ENCODE measurements at places on chromosomes 12 and 14. TPM values are rescaled to one million over a fixed set of nuclear protein-coding genes. Genes with fewer than 3 reads are reported as not detected.
A peak's percentile ranks its signal among the peaks of the same experiment; 100 is the strongest.

TAS2R8 gene
- not detected for total RNA-seq

LTB4R2 gene
- total RNA-seq = 19.4 TPM

GPR84 gene
- total RNA-seq = 0.65 TPM

MDGA2 gene
- total RNA-seq = not detected

- no peak overlapping the region for H3K4me3 ChIP-seq
- DNase-seq = no peak
Measured at GRCh38 chr14:57275023-57275664, 6.4 kb downstream of the AP5M1 start.

DNA sequence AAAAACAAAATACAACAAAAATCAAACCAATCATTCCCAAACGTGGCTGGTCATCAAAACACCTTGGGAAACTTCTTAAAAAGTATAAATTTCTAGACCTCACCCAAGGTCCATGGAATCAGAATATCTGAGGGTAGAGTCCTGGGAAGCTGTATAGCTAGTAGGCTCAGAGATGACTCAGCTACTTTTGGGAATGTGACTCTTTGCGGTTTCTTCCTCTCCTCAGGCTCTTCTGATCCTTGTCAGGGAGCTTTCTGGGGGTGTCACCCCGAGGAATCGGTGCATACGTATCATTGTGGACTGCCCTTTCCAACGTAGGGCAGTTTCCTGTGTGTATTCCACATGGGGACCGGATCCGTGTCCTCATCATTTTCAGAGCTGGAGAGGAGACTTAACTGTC lies 14.8 kb downstream of the JDP2 start:
- H3K36me3 ChIP-seq = no peaks in the 10 kb centered on the region
- no peak overlapping the region for H3K4me3 ChIP-seq
- no peak for DNase-seq
- peaks cover 5% of the 10 kb centered on the region for H3K4me1 ChIP-seq
- no peak overlapping the region for H3K27ac ChIP-seq

DNA sequence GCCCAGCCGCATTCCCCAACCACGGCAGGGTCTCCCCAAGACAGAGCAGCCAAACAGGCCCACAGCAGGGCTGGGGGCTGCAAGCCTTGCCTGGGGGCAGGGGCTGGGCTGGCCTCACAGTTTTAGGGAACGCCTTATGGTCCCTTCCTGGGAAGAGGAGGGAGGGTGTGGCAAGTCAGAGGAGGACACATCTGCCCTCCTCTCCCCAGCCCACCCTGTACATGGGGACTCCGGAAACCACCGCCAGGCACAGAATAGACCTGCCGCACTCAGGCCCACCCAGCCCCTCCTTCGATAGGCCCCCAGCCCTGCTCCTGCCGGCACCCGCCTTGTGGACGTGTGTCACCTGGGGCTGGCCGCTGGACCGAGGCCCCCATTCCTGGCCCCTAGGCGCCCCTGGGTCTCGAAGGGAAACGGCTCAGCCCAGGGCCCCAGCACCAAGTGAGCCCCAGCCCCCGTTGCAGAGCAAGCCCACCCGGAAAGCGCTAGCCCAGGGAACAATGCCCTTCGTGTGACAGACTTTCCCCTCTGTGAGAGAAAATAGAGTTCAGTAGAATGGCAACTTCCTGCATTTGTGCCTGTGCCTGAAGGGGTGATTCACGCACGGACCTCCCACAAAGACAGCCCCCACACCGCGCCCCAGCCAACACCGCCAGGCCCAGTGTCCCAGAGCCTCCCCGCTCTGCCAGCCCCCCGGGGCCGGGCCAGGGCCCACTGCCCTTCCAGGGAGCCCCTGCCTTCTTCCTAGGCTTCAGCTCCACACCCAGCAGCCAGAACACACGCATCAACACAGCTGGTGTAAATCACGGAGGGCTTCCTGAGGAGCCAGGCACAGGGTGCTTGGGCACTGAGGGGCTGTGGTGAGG lies 12.0 kb upstream of the NUDT14 start:
- peaks cover 17% of the 10 kb centered on the region for H3K27me3 ChIP-seq
- DNase-seq = peak; percentile 57
- peaks cover 22% of the 10 kb centered on the region for H3K4me1 ChIP-seq
- H3K4me3 ChIP-seq = peak overlapping the region; percentile 32
- H3K27ac ChIP-seq = peak overlapping the region; percentile 73
- peaks cover 2% of the 10 kb centered on the region for H3K36me3 ChIP-seq

- peak; percentile 64 for DNase-seq
- H3K27me3 ChIP-seq = peaks cover 42% of the 10 kb centered on the region
- H3K36me3 ChIP-seq = no peaks in the 10 kb centered on the region
- H3K4me1 ChIP-seq = peaks cover 10% of the 10 kb centered on the region
- H3K27ac ChIP-seq = no peak overlapping the region
Measured at GRCh38 chr12:30822385-30823155, 67.8 kb upstream of the CAPRIN2 start.

- peaks cover 52% of the 10 kb centered on the region for H3K4me1 ChIP-seq
- H3K27me3 ChIP-seq = no peaks in the 10 kb centered on the region
- peak overlapping the region; percentile 97 for H3K4me3 ChIP-seq
- peak overlapping the region; percentile 95 for H3K27ac ChIP-seq
Measured at GRCh38 chr12:118061873-118062843, 1.2 kb upstream of the WSB2 start.

DNA sequence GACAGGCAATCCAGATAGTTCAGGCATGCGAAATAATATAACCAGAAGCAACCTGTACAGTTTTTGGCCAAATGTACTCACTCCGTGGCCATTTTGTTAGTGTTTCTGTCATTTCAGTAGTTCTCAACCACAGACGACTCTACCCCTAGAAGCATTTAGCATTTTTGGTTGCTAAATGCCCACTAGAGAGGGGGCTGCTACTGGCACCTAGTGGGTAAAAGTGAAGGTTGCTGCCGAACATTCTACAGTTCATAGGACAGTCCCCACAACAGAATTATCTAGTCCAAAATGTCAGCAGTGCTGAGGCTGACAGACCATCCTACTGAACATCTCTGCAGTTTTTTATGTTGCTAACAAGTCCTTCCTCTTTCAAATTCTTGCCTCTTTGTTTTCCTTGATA lies 107.4 kb downstream of the TSHR start:
- DNase-seq = no peak
- H3K27ac ChIP-seq = no peak overlapping the region
- peaks cover 2% of the 10 kb centered on the region for H3K27me3 ChIP-seq

DNA sequence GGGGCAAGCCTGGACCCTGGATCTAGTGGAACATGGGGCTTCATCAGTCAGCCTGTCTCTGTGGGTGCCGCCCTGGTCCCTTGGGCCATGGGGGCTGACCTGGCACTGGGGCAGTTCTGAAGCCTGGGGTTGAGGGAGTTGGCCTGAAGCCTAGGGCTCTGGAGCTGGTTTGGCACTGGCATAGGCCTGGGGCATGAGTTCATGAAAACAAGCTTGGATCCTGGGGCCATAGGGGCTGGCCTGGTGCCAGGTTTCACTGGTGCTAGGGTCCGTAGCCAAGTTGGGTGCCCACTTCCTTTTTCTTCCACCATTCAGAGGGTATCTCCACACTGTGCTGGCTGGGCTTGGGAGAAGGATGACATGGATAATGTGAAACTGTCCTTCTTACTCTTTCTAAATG lies 26.6 kb upstream of the ANO4 start:
- H3K27ac ChIP-seq = no peak overlapping the region
- no peaks in the 10 kb centered on the region for H3K27me3 ChIP-seq
- H3K4me1 ChIP-seq = no peaks in the 10 kb centered on the region
- no peak for DNase-seq
- H3K36me3 ChIP-seq = no peaks in the 10 kb centered on the region
- H3K4me3 ChIP-seq = no peak overlapping the region

GRCh38 chr12:2575245-2575644 lies 219.5 kb upstream of the FKBP4 start:
- DNase-seq = no peak
- peaks cover 36% of the 10 kb centered on the region for H3K27me3 ChIP-seq
- H3K4me1 ChIP-seq = no peaks in the 10 kb centered on the region
- H3K4me3 ChIP-seq = no peak overlapping the region

DNA sequence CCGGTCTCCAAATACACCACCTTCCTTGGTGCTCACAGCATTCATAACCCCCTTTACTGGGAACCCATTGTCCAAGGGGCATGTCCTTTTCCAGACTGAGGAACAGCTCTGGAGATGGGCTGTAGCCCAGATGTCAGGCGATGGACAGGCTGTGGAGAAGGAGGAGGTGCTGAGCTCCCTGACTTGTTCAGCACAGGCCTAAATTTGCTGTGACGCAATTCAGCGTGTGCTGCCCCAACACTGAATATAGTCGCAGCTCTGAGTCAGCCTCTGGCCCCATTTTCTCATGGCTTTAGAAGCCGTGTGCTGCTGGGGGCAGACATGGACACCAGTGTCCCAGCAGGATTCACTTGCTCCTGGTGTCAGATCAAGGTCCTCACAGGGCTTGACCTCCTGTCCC lies 269.1 kb downstream of the EMP1 start:
- H3K27me3 ChIP-seq = peaks cover 4% of the 10 kb centered on the region
- no peak overlapping the region for H3K27ac ChIP-seq
- H3K4me1 ChIP-seq = no peaks in the 10 kb centered on the region
- H3K4me3 ChIP-seq = no peak overlapping the region

DNA sequence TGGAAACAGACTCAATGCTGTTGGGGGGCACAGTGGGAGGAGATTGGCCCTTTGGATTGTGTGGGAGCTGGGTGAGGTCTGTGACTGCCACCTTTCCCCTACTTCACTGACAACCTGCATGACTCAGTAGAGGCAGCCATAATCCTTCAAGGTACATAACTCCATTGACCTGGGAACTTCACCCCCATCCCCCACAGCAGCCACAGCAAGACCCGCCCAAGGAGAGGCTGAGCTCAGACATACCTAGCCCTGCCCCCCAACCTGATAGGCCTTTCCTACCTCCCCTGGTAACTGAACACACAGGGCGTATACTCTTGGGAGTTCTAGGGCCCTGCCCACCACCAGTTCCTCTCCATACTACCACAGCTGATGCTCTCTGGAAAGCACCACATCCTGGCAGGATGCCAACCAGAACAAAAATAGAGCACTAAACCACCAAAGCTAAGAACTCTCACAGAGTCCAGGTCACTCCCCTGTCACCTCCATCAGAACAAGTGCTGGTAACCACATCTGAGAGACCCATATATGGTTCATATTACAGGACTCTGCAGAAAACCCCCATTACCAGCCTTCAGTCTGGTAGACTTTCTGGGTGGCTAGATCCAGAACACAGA lies 703.9 kb downstream of the FSCB start:
- H3K27ac ChIP-seq = no peak overlapping the region
- H3K4me3 ChIP-seq = no peak overlapping the region
- H3K27me3 ChIP-seq = no peaks in the 10 kb centered on the region
- no peak for DNase-seq

DNA sequence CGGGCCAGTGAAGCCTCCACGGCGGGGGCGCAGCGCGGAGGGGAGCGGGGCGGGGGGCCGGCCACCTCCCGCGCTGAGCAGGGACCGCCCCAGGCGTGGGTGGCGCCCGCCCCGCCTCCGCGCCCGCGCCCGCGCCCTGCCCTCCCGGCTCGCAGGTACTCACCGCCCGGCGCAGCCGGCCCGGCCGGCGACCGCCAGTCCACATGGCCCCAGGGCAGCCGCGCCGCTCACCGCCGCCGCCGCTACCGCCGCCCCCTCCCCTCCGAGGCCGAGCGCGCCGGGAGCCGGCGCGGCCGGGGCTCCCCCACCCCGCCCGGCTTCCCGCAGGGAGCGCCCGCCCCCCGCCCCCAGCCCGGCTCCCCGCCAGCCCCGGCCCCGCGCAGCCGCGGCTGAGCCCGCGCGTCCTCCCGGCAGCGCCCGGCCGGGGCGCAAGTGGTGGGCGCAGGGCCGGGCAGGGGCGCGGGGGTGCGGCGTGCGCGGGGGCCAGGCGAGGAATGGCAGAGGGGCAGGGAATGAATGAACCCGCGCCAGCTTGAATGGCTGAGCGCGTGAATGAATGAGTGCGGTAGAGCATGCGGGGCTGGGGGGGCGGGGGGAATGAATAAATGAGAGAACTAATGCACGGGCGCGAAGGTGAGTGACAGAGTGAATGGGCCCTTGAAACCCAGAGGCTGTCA lies at the start of gene BEGAIN:
Gene BEGAIN, minus strand, starts transcription at position 332 of the 677 bp plus-strand sequence. Its CDS starts 127 bp downstream, at position 205.
- H3K4me1 ChIP-seq = peaks cover 6% of the 10 kb centered on the region
- H3K27ac ChIP-seq = no peak within 1 kb of the TSS
- H3K36me3 ChIP-seq = no peaks in the 10 kb centered on the region
- peak within 1 kb of the TSS; percentile 70 for H3K4me3 ChIP-seq
- peaks cover 18% of the 10 kb centered on the region for H3K27me3 ChIP-seq

DNA sequence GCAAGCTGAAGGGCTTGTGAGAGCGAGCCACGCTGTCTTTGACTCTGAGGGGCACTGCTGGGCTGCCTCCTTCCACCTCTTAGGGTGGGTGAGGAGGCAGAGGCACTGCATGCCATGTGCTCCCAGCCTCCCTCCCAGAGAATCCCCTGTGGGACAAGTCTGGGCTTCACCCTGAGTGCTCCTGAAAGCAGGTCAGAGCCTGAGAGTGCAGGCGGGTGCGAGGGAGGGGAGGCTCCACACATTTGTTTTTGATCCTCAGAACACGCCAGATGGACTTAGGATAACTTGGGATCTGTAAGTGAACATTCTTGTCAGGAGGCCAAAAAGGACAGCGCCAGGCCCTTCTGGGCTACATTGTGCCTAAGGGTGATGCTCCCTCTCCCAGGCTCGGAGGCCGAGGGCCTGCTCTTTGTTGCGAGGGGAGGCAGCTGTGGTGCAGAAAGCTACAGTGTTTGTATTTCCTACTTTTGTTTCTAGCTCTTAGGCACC lies 155.4 kb downstream of the TMX1 start:
- H3K27ac ChIP-seq = no peak overlapping the region
- H3K4me3 ChIP-seq = no peak overlapping the region
- DNase-seq = no peak

DNA sequence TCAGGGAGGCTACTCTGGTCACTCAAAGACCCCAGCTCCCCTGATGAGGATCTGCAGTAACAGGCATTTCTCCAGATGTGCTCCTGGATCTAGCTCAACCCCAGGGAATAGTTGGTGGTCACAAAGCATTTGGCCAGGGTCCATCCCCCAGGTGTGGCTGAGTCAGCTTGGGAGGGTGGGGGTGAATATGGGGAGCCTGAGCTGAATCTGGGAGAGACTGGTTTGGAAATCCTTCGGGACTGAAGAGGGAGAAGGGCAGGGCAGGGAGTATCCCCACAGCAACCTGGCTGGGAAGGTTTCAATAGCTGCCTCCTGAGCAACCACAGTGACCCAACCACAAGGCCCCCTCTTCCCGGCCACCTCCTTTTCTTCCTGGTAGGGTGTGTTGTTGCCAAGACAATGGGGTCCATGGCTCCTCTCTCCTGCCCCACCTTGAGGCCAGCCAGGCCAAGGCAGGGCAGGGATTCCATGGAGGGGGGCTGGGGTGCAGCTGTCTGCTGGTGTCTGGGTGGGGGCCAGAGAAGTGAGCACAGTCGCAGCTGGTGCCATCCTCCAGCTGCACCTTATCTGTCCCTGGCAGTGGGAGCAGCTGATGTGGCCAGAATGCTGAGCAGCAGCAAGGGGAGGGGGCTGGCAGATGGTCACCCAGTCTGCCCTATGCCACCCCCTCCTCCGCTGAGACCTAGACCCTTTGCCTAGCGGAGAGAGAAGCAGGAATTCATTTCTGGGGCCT lies 5.5 kb downstream of the ASIC1 start:
- no peak overlapping the region for H3K27ac ChIP-seq
- peaks cover 18% of the 10 kb centered on the region for H3K36me3 ChIP-seq
- no peak for DNase-seq
- H3K4me1 ChIP-seq = peaks cover 46% of the 10 kb centered on the region
- no peaks in the 10 kb centered on the region for H3K27me3 ChIP-seq
- H3K4me3 ChIP-seq = no peak overlapping the region

Data from activated naive CD8-positive, alpha-beta T cell treated with anti-CD3 and anti-CD28 coated beads, Interleukin-2, amount 10 ng/mL, durations not matched to agents 7 days and 5 days (primary cell).